Heart right ventricle (tissue), 16 donors: ENCODE measurements at places on chromosomes 2 and 18. TPM values are rescaled to one million over a fixed set of nuclear protein-coding genes. Genes with fewer than 3 reads are reported as not detected.
A peak's percentile ranks its signal among the peaks of the same experiment; 100 is the strongest.

GRCh38 chr2:122864728-122865127 lies 1109.3 kb downstream of the TSN start:
- DNase-seq: no peak

- peak; percentile 74 for DNase-seq
These were observed 53.8 kb upstream of the RBM44 start for GRCh38 chr2:237744613-237745249.

GRCh38 chr2:126889071-126889470 lies 9.6 kb upstream of the TEX51 start:
- DNase-seq: no peak

DNA sequence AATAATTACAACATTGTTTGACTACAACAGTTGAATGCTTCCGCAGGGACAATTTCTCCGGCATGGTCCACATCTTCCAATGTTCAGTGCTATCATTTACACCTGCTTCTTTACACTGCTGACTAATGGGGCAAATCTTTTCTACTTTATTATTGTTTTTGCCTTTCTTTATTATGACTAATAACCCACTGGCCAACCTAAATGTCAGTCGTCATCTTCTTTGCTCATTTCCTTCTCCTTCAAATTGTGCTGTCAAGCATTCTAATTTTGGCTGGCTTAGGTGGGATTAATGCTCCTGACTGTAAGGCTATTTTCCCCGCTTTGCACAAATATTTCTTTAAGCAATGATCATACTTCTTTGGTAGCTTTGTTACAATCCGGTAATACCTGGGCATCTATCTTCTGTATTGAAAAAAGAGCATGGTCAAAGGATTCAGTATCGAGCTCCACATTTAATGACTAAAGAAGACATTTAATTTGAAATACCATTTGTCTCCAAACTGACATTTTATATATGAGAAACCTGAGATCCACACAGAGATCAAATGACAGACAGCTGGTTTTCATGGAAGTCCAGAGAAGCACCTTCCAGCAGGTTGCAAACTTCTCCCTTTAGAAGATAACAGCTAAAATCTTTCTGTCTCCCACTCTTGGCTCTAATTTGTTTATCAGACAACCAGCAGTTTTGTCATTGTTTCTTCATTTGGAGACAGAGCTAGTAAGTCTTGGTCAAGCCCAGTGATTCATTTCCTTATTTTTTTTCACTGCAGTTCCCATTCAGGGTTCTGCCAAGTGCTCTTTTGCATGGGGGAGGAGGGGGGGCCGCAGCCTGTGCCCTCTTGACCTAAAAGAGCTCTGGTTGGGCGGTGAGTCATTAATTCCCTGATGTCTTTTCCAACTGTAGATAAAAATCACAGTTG lies 132.9 kb downstream of the SOCS6 start:
- peak; percentile 79 for DNase-seq

GRCh38 chr2:26292646-26293045 lies 47.9 kb downstream of the HADHB start:
- no peak for DNase-seq

DNA sequence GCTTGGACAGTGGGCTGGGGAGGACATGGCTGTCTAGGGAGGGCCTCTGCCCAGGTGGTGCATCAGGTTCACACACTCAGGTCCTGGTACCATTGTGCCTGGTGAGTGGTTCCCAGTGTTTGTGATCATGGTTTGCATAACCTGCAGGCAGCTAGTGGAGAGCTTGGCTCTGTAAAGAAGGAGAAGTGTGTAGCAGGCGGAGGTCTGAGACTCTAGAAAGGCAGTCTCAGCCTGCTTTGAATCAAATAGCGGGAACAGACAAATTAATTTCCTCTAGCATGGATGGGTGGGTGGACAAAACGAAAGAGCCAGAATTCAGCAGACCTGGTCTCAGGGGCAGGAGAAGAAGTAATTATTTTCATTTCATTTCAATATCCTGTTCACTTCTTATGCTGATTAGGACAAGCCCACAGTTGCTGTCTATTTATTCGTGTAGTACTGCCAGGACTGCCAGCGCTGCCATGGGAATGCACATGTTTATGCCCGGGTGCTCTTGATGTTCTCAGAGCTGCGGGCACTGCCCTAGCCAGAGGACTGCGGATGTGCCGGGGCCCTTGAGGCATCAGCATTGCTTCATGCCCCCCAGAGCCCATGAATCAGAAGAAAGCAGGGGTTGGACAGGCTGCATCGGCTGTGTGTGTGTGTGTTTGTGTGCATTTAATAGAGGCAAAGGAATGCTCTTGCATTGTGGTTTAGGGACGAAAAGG lies 45.4 kb upstream of the DLX2 start:
- DNase-seq: no peak

- no peak for DNase-seq
These were observed 61.2 kb downstream of the EVA1A start for GRCh38 chr2:75499534-75499933.

DNA sequence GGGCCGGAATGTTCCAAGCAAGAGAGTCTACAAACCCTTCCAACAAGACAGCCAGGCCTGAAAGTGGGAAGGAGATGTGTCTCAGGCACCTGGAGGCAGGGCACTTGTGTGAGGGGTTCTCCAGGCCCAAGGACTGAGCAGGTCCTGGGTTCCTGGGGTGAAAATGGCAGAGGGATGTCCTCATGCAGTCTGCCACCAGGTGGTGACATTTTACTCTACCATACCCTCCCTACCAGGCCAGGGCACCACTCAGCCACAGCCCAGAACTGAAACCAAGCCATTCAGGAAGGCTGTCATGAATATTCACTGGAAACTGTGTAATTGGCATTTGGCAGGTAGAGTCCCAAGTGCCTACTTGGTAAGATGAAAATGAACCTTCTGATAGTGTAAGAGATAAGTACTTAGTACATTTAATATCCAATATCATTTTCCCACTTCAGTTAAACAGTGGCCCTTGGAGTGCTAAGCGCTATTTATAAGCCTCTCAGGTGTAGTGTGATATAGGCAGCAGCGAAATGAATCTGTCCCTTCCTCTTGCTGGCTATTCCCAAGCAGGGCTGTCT lies 185.1 kb downstream of the MYO5B start:
- peak; percentile 10 for DNase-seq

- DNase-seq: no peak
These were observed 134.9 kb downstream of the SOX11 start for GRCh38 chr2:5826979-5827655.

DNA sequence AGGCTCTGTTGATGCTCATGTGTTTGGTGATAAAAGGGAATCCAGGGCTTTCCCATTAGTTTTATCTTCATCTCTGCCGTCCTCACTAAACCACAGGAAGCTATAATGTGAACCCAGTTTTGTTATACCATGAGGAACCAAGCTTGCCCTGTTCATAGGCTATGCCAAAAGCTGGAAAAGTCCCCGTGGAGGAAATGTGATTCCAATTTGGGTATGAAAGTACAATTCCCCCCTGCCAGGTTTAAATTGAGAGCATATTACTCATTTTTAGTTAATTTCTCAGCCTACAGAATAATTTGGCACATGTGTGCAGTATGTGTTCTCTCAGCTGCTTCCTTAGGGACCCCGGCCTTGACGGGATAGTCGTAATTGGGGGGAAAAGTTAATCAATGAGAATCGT lies 327.4 kb downstream of the RND3 start:
- DNase-seq: no peak

DNA sequence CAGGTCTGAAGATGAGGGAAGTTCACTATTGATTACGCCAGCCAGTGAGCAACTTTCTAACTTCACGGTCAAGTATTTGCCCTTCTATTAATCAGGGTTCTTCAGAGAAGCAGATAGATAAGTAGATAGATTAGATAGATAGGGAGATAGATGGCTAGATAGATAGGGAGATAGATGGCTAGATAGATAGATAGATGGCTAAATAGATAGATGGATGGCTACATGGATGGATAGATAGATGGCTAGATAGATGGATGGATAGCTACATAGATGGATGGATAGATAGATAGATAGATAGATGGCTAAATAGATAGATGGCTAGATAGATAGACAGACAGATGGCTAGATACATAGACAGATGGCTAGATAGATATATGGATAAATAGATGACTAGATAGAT lies 4.8 kb upstream of the INPP5D start:
- no peak for DNase-seq

ABCG5 gene
- total RNA-seq: 0.13 TPM

ABCB11 gene
- not detected for total RNA-seq

DAW1 gene
- 0.14 TPM for total RNA-seq

IMP4 gene
- total RNA-seq: 57.6 TPM

UGT1A10 gene
- total RNA-seq: not detected

IL36RN gene
- not detected for total RNA-seq

SLC30A3 gene
- total RNA-seq: 10.2 TPM
